ENCODE measurements at places on chromosomes 2 and 18.
A peak's percentile ranks its signal among the peaks of the same experiment; 100 is the strongest.

GRCh38 chr18:3454365-3455089 is 4.6 kb downstream of the TGIF1 start:
- peak; percentile 65 for DNase-seq

DNA sequence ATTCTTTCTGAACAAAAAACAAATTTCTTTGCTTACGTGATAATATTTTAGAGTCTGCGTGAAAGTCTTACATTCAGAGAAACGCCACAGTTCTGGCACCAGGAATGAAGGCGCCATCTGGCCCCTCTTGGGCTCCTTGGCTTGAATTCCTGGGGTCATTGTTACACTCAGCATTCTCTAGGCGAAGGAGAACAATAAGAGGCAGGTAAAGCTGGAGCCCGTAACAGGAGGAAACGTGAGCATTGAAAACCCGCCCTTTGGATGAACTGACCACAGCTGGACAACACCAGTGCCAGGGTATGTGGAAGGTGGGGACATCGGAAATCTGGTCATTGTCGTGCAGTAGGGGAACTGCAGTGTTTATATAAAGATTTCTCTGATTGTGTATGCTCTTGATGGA is 144.8 kb downstream of the RNF152 start:
- DNase-seq = no peak

DNA sequence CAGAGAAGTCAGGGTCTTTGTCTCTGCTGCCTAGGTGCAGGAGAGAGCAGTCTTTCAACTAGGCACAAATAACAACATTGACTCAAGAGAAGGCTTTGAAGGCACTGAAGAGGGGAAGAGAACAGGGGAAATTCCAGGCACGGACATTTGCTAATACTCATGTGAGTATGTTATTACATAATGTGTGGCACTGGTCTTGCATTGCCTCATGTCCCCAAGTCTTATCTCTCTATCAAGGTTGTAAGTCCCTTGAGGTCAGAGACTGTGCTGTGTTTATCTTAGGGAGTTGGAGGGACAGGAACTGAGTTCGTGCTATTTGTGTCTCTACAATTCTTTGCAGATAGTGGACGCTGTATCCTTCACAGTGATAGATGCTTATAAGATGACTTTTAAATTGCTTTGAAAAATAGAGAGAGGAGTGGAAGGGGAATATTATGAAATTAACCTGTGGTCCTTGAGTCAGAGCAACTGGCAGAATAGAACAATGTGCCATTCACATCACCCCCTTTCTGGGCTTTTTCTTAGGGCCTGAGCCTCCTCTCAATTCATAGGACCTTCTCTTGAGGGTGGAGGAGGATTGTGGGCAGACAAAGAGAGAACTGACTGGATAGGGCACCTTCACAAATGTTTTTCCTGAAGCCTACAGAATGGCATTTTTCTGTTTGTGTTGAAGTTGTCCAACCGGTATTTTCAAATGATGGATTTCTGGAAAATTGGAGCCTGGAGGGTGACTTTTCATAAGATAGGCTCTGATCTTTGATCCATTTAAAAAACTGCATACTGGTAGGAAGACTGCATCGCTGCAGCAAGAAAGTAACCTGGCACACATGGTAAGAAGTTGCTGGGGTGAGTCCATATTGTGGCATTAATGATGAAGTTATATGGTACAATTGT is 96.6 kb upstream of the CXCR4 start:
- no peak for DNase-seq

- peak; percentile 93 for DNase-seq
Observed at GRCh38 chr2:181371782-181372645, 85.2 kb upstream of the ITGA4 start.

DNA sequence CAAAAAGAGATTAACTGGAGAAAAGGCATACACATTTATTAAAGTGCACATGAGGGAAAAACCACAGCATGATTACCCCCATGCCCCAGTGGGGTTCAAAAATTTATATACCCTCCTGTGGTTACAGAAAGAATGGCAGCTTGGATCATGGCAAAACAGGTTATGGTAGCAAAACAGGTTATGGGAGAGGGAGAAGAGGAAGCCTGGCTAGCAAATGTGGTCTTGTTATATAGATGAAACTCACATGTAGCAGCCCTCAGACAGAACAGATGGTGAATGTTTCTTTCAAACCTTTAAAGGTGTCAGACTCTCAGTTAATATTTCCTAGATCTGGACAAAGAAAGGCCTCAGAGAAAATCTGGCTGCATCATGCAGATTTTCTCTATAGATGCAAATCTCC is 178.2 kb upstream of the ZC3H15 start:
- DNase-seq = no peak

DNA sequence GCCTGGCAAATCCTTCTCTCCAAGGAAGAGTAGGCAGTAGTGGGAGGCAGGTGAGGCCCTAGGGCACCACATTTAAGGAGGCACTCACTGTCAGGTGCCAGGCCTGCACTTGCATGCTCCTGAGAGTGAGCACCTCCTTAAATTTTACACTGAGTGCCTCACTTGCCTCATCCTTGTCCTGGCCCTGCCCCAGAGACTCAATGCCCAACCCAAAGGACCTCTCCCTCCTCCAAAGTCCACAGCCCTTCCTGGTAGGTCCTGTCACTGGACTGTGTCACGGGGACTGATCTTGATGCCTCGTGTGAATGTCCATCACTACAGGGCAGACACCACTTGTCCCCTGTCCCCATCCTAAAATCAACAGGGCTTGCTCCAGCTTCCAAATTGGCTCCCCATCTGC is 235.6 kb downstream of the ZBTB7C start:
- no peak for DNase-seq

- DNase-seq = no peak
Observed at GRCh38 chr18:11587846-11588245, 21.6 kb upstream of the SLC35G4 start.

GRCh38 chr2:25310965-25311864 is 30.5 kb downstream of the DNMT3A start:
- no peak for DNase-seq

DNA sequence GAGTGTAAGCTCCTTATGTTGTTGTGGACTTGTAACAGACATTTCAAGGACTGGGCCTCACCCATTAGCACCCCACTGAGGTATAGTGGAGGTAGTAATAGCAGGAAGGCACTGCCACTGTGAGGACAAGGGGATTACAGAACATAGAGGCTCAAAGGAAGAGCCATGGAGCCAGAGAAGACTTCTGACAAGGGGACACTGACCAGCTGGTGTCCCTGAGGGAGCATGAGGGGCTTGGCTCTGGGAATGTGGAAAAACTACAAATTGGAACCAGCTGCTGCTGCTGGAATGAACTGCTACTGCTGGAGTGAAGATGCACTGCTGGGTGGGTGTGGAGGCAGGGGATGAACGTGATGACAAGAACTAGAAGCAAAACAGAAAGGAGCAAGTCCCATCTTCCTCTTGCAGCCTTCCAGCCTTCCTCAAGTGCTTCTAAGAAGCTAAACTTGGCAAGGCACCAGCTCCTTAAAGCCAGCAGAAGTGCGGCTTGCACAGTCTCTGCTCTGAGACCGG is 167.3 kb upstream of the NOSTRIN start:
- peak; percentile 70 for DNase-seq

- DNase-seq = no peak
Observed at GRCh38 chr2:157691131-157691530, 62.5 kb upstream of the ACVR1C start.

- DNase-seq = no peak
Observed at GRCh38 chr2:109527079-109527478, 86.7 kb downstream of the SEPTIN10 start.

DNA sequence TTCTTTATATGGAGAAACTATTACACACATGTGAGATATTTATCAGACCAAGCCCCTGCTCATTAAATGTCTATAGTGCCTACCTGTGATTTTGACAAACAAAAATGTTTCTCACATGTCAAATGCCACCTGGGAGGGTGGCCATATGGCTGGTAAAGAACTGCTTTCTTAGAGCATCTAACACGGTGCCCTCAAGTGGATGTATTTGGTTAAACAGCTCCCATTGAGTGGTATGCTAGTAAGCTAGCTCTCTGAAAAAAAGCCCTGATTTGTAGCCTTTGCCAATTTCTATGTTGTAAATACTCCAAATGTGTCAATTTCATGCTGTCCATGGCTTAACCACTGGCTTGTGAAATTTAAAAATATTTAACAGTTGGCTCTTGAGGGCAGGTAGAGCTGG is 94.6 kb downstream of the PMAIP1 start:
- no peak for DNase-seq

DNA sequence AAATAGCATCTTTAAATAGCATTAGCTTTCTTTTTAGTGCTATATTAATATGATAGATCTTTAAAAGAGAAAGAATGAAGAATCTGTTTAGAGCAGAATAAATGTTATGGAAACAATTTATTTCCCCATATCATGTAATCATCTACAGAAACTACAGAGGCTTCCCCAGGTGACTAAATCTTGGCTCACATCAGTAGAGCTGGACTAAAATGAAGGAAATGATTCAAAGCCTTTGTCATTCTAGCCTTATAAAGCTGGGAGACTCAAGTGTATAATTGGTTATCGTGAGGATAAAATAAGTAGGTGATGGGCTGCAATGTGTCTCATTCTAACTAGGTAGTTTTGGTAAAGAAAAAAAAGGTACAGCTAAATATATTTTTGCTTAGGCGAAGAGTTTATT is 83.2 kb upstream of the UNC80 start:
- peak; percentile 1 for DNase-seq
